WTC11 (cell line): ENCODE measurements at places on chromosomes 5 and 9. TPM values are rescaled to one million over a fixed set of nuclear protein-coding genes. Genes with fewer than 3 reads are reported as not detected.

DNA sequence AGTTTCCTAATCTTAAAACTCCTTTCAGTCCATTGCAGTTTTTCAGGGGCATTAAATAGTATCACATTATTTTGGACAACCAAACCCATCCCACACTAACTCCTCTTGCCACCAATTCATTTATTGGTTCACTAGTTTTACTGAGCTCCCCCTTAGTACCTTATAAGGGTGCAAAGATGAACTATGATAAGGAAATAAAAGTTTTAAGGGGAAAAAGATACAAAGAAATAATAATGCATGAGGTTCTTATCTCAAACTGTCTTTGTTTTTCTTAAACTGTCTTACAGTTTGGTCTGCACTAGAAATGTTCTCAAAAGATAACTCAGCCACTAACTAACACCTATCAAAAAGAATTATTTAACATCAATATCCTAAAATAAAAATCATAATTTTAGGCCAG lies 8.4 kb downstream of the SCAI start:
- DNase-seq = no peak

The HTR1A gene
- total RNA-seq = 0.46 to 0.66 TPM (median 0.52 TPM) in 3 replicates

DNA sequence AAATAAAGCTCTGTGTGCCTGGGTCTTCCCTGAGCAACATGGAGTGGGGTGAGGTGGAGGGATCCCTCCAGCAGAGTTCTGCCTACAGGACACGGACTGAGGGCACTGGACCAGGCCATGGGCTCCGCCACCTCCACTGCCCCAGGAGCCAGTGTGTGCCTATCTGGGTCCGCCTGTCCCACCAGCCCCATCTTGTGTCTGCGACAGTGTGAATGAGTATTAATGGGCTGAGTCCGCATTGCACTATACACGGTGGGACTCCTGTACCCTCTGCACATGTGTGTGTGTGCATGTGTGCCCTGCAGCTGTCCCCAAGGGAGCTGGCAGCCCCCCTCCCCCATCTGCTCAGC lies 11.4 kb downstream of the FGFR4 start:
- no peak for DNase-seq

GRCh38 chr5:88536146-88536545 lies 267.5 kb upstream of the TMEM161B start:
- DNase-seq = no peak

- no peak for DNase-seq
These were observed 166.4 kb downstream of the PBX3 start for GRCh38 chr9:125913551-125913950.

DNA sequence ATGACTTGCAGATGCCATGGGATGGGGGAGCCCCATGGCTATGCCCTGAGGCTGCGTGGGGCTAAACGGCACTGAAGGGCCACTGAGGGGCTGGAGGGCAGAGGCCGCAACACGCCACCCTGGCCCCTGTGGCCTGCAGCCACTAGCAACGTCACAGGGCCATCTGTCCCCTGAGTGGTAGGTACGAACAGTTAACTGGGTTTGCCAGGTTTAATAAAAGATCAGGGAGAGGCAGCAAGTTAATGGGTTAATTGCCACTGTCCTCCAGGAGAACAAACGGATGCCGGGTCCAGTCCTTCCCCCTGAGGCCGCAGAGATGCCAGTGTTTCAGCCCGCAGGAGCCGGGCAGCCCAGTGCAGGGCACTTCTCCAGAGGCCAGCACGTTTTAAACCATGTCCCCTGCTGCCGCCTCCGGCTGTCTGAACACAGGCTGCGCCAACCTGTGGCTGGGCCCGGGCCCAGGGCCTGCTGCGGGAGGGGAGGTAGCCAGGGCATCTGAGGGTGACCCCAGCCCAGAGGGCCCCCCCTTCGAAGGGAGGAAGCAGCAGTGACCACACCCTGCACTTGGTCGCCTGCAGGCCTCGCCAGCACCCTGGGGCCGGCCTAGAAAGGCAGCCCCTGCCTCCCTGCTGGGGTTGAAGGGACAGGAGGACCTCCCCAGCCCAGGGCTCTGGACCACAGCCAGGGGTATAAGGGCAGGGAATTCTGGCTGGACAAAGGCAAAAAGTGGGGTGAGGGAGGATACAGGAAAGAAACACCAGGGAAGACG lies 227.3 kb downstream of the FANCC start:
- no peak for DNase-seq

DNA sequence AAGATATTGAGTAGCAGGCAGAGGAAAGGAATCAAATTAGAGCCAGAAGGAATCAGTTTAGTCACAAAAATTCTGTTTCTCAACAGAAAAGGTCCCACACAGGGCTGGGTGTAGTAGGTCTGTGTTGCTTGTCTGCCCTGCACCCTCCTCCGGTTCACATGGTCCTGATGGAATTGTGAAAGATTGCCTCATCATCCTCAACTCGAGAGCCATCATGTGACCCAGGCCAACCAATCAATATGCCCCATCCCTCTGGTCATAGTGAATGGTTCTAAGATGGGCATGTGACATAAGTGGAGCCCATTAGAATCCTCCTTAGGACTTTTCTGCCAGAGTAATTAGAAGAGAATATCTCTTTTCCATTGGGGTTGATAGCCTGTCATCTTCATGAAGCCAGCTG lies 56.7 kb upstream of the RAD23B start:
- DNase-seq = no peak

The CDC23 gene
- 43.8 to 45.3 TPM (median 44.5 TPM) in 3 replicates for total RNA-seq

The NR2F1 gene
- 0.18 to 0.34 TPM (median 0.31 TPM) in 3 replicates for total RNA-seq

DNA sequence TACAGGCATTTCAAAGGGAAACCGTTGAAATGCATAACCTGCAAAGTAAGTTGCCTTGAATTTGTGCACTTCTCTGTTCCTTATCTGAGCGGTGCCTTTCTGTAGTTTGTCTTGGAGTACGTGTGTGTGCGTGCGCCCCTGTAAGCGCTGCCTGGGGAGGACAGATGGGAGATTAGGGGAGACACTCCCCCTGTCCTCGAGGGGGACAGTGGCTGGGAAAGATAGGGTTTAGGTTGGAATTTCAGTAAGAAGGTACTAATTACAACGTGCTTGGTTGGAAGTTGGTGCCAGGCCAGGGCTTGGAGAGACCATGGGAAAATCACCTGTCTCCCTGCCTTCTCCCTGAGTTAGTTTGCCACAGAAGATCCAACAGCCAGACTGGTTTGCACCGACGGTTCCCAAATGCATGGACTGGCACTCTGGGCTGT lies 73.2 kb downstream of the PIK3R1 start:
- DNase-seq = peak; percentile 15

GRCh38 chr9:137615387-137615871 lies 3.4 kb upstream of the EHMT1 start:
- no peak for DNase-seq

The DMRTA1 gene
- 2.4 to 2.8 TPM (median 2.6 TPM) in 3 replicates for total RNA-seq

DNA sequence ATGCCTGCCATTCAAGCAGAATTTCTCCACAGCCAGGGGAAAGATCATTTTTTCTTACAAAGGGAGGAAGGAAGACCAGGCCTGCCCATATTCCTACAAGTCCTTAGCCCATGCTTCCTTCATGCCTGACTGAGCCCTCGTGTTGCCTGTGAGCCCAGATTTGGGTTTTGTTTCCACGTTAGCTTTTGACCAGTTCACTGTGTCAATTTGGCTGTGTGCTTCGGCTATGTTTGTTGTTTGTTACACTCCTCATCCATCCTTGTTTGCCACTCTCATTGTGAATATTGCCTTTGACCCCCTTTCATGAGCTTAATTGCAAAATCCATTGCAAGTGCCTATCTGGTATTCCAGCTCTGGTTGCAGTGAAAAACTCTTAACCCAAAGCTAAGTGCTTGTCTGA lies 84.7 kb upstream of the RIOK2 start:
- no peak for DNase-seq

The WNK2 gene
- 113 to 121 TPM (median 120 TPM) in 3 replicates for total RNA-seq

DNA sequence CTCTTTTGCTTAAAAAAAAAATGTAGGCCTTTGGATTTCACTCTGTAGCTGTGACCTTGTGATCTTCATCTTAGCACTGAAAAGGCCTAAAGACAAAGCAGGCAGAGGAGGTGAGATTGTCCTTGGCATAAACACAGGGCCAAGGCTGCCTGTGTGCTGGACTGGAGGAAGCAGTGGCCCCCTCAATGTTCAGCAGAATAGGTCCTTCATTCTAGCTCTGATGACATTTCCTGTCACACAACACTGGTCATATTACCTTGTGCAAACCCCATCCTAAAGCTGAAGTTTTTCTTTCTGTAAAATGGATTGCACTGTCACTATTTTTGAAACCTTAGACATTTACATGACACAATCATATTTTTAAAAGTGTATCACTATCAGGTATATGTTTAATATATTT lies 147.4 kb downstream of the INSYN2B start:
- DNase-seq = no peak

DNA sequence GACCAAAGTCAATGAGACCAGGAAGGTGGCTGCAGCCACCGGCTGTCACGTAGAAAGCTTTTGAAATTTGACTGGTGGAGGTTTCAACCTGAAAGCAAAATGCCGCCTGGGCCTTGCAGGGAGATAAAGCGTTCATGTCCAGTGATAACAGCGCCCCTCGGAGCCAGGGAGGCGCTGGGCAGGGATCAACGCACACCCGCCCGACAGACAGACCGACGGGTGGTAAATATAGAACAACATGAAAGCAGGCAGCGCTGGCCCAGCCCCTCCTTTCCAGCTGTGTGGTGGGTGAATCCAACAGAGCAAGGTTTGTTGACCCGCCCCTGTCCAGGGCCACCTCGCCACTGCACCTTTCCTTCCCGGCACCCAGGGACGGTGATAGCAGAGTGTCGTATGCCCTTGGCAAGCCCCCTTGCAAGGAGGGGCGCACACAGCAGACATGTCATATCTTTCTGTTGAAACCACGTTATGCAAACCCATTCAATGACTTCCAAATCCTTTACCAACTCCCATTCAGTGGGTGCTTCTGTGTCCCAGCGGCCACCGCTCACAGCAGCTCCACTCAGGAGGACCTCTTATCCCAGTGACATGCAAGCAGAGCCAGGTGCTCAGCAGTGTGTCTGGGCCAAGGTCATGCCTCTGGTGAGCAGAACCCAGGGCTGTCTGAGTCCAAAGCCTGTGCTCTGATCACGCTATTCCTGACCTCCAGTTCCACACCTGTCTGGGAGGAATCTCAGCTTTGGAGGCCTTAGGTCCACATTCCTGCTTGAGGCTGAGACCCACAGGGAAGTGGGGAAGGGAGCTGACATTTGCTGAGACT lies 38.7 kb downstream of the NKX2-5 start:
- no peak for DNase-seq

DNA sequence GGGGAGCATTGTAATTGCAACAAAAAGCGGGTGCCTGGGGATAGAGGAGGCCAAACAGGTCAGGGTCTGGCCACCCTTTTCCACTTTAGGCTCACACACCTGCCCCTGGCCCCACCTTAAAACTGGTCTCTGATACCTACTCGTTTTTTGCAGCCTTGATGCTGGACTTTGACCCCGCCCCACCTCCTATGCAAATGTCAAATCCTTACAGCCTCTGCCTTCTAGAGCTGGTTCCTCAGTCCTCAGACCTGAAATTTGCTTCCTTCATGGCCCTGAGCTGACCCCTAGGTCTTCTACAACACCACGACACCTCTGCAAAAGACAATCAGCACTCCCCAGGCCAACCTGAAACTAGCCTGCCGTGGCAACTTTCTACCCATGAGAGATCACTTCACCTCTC lies 37.7 kb downstream of the SMIM23 start:
- DNase-seq = no peak

GRCh38 chr5:322942-323879 lies 1.7 kb downstream of the AHRR start:
- DNase-seq = no peak
